ENCODE measurements at places on chromosomes 12 and 14.
A peak's percentile ranks its signal among the peaks of the same experiment; 100 is the strongest.

DNA sequence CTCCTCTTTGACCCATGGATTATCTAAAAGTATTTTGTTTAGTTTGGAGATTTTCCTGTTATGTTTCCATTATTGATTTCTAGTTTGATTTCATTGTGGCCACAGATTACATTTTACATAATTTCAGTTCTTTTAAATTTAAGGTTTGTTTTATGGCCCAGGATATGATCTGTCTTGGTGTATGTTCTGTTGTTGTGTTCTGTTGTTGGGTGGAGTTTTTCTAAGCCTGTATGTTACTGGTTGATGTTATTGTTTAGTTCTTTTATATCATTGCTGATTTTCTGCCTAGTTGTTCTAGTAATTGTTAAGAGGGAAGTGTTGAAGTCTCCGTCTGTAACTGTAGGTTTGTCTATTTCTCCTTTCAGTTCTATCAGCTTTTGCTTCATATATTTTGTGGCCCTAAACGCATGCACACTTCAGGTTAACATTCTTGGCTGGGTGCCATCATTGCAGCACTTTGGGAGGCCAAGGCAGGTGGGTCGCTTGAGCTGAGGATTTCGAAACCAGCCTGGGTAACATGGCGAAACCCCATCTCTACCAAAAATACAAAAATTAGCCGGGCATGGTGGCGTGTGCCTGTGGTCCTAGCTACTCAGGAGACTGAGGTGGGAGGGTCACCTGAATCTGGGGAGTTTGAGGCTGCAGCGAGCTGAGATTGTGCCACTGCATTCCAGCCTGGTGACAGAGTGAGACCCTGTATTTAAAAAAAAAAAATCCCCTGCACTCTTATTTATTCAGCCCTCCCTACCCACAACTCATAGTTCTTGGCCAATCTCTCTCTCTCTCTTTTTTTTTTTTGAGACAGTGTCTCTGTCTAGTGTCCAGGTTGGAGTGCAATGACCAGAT is 28.1 kb upstream of the CFL2 start:
- DNase-seq: no peak

DNA sequence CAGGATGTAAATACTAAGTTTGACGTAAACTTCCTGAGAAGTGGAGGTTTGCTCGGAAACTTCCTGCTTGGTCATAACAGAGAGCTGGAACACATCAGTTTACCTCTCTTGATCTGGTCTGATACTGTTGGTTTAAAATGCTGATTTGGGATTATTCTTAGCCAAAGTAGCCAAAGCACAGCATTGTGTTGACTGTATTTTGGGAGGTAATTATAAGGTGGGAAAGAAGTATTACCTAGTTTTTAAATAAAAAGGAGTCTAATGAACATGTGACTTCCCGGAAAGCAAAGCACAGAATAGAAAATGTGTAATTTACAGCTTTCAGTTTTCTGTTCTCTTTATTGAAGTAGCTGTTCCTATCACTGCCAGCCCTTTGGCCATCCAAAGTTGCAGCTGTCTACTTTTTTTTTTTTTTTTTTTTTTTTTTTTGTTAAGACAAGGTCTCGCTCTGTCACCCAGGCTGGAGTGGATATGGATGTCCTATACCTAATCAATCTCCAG is 52.2 kb upstream of the SRP54 start:
- no peak for DNase-seq

DNA sequence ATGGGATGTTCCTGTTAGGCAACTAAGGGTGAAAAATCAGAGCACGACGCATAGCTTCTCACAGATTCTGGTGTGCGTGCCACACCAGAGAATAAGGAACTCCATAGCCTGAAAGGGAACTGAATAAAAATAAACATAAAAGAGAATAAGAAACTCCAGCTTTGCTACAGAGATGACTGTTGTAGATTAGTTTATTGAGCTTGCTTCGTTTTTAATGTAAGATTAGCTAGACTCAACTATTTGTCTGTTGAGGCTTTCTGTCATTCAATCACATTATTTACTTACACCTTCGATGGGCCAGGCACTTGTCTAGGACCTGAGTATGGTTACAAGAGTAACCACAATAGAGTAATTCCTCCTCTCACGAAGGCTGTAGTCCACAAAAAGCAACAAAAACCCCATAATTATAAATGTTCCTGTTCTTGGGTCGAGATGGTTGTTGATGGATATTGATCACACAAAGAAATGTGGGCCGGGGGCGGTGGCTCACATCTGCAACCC is 807 bp upstream of the ZCCHC8 start:
- DNase-seq: no peak

DNA sequence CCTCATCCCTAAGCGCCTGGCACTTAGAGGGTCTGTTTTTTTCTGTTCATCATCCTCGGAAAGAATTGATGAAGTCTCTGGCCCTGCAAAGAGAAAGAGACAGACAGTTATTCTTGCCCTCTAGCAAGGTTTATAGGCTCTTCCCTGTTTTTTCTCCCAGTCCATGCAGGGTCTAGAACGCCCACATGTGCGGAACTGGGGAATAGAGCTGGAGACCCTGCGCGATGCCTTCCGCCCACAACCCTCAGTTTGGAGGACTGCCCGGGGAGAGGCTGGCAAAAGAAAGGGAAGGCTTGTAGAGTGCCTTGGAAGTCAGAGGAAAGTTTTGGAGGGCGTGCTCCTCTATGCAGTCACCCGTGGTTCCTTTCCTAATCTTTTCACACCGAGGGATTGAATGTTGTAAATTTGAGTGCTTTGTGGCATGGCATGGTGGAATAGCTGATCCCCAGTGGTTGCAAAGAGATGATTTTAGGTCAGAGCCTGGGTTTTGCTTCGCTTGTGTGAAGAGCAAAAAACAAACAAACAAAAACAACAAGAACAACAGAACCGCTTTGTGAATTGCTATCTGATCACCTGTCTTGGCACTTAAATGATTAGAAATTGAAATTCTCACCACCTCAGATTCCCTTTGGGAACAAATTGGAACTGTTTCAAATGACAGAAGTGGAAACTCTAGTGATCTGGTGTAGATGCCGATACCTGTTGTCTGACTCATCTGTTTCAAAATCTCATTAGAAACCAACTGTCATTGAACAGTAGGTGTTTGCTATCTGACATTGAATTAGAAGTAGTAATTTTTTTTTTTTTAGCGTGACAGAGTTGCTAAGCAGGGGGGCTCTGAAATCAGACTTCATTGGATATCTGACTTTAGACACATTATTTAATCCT is 947 bp downstream of the GAS2L3 start:
- DNase-seq: no peak

- peak; percentile 93 for DNase-seq
Observed at GRCh38 chr14:51989293-51990234, at the start of gene RTRAF. TSS of gene RTRAF (plus strand) at chr14:51989546. CDS start at chr14:51989640, 94 bp downstream.

DNA sequence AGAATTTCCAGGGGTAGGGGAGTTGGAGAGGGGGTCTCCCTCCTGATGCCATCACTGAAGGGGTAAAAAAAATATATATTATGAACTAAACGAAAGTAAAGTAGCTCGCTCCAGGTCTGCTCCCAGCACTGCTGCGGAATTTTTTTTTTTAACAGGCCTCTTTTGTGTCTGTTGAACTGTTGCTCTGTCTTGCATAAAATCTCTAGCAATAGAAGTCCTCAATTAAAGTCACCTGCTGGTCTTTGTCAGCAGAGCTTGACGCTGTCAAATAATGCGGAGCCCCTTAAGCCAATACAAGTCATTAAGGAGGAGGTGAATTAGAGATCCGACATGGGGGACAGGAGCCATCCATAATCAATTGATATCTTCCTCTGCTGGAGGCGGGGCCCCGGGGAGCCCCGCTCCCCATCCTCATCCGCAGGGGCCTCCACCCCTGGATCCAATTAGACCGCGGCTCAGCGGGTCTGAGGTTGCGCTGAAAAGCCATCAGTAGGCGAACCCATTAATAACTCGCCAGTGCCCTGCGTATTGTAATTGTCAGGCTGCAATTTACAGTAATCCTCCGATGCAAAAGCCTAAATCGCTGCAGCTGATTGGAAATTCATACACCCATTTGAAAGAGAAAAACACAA is 85.6 kb downstream of the DICER1 start:
- no peak for DNase-seq

DNA sequence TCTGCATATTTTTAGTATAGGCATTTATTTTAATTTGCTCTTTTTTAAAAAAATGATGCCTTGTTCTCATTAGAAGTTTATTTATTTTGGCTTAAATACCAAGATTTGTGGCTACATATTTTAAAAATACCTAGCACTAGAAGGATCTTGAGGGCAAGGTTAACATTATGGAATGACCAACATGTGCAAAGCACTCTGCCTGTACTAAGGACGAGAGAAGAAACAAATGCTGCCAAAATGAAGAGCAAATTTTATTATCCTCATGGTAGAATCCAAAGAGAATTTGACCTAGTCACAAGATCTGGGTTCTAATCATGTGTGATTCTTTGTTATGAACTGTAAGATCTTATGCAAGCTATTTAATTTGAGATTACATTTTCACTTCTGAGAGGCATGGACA is 2.8 kb downstream of the CAND1 start:
- DNase-seq: no peak

GRCh38 chr12:123083661-123084571 is 67.0 kb downstream of the PITPNM2 start:
- no peak for DNase-seq

DNA sequence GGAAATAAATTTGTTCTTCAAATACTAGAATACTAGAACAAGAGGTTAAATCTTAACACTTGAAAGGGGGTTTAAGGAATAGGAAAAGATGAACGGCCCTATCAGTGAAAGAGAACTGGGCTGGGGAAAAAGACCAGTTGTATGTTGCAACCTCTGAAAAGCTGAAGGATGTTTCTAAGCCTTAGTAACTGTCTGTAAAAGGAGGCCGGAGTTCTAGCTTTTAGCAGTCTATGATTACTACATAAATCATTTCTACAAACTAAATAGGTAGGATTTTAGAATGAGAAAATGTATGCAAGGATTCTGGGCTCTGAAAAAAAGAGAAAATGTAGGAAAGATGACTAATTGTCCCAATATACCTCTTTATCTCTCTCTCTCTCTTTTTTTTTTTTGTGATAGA is 4.9 kb downstream of the CERS5 start:
- no peak for DNase-seq

DNA sequence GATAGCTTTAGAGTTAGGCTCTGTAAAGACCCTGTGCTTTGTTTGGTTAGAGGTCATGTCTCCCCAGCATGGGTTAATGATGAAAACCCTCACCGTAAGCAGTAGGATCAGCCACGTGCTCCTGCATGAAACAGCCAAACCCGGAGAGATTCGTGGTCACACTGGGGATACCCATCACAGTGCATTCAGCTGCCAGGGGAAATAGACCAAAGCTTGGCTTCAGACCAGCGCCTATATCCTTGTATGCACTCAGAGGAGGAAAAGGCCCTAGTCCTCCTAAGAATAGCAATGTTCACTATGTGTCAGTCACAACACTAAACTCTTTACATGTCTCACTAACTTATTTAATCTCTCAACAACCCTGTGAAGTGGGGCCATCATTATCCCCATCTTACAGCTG is 16.3 kb downstream of the SPX start:
- no peak for DNase-seq
